Aorta (tissue), 5 donors: ENCODE measurements at places on chromosomes 2 and 18. TPM values are rescaled to one million over a fixed set of nuclear protein-coding genes. Genes with fewer than 3 reads are reported as not detected.

Gene COLEC11
- 1.7 TPM for total RNA-seq

DNA sequence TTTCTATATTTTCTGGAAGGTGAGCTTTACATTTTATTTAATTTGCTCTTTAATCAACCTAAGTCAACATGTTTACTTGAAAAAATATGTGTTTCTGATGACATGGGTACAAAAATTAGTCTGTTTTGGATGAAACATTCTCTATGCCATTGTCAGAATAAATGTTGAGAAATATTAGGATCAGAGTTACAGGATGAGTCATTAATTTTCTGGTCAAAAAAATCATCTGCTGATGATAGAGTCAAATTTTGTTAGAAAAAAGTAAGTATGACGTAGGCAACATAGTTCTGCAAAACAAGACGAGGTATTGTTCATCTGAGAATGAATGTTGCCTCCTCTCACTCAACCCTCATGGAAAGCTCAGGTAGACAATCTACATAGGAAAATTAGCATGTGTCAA lies 107.6 kb upstream of the CAVIN2 start:
- DNase-seq, result no peak

Gene PSMA8
- total RNA-seq, result not detected

Gene NXPH2
- not detected for total RNA-seq

Gene CYS1
- total RNA-seq, result 11.4 TPM

Gene CABYR
- 5.5 TPM for total RNA-seq

GRCh38 chr2:27162151-27163121 lies 13.6 kb downstream of the TCF23 start:
- no peak for DNase-seq

Gene TYMS
- total RNA-seq, result 5.3 TPM

GRCh38 chr2:24513281-24514071 lies 22.4 kb downstream of the NCOA1 start:
- no peak for DNase-seq

Gene BCL2
- total RNA-seq, result 25.4 TPM

- DNase-seq, result no peak
Measured at GRCh38 chr2:156088587-156088986, 243.9 kb downstream of the NR4A2 start.
